Cardiac muscle cell (in vitro differentiated cells and primary cell): ENCODE measurements at places on chromosomes 3 and 15.

DNA sequence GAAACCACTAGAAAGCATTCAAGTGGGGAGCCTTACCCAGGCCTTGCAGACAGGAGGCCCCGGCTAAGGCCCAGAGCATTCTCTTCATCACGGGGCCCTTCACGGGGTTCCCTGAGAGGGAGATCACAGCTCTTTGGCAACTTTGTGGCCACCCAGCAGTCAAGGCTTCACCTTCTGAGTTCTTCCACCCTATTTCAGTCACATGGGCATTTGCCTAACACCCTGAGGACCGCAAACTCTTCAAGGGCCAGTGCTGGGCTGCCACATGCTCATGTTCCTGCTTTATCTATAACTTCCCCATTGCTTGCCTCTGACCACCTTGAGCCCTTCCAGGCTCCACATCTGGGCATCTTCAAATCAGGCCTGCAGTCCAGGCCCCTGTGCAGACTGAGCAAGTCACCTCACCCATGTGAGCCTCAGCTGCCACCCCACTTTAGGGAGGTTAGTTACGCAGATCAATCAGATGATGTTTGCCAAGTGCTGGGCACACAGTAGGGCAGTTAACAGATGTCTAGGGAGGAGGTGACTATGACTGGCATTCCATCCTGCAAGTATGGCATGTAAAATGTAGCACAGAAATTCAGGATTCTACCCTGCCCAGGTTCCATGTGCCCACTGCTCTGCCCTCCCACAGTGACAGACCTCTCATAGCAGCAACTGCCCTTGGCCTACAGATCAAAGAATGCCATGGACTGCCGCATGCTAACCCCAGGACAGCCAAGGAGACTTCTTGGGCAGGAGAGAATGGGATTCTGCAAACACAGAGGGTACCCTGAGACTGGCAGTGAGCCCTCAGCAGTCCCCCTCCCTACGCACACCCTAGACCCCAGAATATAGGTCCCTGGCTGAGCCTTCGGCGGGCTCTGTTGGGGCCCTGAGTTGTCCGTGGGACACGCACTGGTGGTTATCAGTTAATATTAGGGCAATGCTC, 37.6 kb upstream of the ZNF710 start:
- no peak for DNase-seq

DNA sequence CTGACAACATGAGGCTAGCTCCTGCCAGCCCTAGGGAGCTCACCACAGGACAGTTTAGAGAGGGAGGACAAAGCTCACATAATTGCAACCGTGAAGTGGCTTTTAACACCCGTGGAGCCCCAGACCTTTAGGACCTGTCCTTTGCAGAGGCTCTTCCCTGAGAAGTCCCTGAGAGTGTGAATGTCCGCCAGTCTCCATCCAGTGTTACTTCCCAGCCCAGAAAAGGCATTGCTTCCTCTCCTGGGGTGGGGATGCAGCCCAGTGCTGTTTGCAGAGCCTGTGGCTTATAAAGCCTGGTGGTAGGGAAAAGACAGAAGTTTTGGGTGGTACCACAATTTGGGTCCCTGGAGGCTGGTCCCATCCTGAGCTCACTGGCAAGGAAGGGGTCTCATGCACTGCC, 182.0 kb downstream of the SLCO3A1 start:
- no peak for DNase-seq

DNA sequence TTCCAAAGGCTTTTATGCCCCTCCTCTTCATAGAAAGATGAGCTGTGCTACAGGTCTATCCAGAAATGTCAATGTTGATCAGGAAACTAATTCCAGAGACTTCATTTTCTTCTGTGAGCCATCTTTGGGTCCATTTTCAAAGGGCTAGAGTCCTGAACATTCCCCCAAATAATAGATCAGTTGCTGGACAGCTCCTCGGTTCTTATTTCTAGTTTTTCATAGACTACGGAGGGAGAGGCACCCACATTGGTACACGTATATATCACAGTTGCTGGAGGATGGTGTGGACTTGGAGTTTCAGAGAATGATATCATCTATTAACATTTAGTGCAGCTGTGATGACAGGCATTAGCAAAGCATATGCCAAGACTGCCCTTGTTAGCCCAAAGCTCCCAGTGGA, 59.1 kb downstream of the AGBL1 start:
- no peak for DNase-seq

GRCh38 chr15:72375501-72375845, 341 bp downstream of the HEXA start:
- no peak for DNase-seq

DNA sequence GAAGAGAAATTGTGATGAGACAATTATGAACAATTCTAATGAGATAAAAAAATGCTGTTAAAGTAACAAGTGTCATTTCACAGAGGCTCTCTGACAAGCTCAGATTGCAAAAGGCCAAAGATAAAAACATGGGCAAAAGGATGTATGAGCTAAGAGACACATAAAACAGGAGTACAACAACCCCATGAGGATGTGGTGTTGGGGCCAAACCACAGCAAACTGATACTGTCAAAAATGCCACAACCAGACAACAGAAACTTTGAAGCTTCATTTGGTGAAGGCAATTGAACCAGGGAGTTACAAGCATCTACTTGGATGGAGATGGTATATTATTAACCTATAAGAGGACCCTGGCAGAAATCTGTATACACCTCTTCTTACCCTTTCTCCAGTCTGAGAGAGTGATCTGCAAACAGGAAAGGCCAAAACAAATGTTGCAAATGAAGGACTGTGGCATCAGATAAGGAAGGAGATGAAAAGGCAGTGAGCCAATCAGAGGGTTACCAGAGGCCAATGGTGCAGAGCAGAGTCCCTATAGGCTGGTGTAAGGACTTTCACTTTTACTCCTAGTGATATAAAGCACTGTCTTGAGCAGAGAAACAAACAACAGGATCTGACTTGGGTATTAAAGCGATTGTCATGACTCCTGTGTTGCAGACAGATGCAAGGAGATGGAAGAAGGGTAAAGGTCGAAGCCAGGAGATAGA, 659.0 kb downstream of the NTRK3 start:
- DNase-seq = no peak

DNA sequence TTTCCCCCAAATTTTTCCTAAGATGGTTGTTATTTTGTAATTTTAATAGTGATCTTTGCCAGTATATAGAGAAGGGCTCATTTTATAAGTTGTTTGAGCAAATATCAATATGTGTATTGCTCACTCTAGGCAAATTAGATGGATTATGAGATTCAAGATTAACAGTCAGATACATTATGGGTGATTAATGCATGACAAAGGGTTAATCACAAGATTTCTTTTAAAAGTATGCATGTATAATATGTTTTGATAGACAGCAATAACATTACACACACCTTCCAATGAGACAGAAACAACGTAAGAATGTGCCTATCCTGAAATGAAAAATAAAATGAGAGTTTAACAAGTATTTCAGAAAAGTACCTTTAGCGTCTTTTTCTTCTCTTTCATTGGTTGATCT, 547.6 kb upstream of the AGTR1 start:
- no peak for DNase-seq

GRCh38 chr15:65818927-65819562, 27.0 kb upstream of the DENND4A start:
- DNase-seq = peak; percentile 79

- peak; percentile 70 for DNase-seq
Measured at GRCh38 chr3:170418422-170419398, at the start of gene CLDN11. TSS of gene CLDN11 (plus strand) at chr3:170418868. CDS start at chr3:170419067, 199 bp downstream.

DNA sequence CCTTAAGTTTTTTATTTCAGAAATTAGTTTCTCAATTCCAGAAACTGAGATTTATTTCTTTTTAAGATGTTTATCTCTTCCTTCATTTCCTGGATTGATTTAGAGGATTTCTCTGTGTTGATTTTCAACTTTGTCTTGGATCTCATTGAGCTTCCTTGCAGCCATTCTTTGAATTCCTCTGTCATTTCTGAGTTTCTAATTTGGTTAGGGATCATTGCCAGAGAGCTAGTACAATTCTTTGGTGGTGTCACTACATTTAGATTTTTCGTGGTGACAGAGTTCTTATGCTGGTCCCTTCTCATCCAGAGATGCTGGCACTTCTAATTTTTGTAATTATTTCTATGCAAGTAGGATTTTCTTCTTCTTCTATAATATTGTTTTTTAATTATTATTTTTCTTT, 691.1 kb upstream of the NAALADL2 start:
- no peak for DNase-seq

DNA sequence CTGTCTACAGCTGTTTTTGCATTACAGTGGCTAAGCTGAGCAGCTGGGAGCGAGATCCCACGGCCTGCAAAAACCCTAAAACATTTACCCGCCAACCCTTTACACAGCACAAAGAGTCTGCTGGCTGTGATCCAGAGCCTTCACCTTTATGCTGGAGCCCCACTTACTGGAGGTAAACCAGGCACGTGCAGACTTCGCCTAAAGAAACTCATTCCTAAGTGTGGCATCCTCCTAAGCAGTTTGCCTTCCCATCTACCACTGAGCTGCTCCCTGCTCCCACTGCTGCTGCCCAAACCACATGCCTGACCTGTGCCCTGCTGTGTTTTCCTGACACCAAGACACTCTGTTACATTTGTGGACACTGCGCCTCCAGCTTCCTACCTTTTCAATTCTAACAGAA, 53.0 kb downstream of the CHSY1 start:
- no peak for DNase-seq

DNA sequence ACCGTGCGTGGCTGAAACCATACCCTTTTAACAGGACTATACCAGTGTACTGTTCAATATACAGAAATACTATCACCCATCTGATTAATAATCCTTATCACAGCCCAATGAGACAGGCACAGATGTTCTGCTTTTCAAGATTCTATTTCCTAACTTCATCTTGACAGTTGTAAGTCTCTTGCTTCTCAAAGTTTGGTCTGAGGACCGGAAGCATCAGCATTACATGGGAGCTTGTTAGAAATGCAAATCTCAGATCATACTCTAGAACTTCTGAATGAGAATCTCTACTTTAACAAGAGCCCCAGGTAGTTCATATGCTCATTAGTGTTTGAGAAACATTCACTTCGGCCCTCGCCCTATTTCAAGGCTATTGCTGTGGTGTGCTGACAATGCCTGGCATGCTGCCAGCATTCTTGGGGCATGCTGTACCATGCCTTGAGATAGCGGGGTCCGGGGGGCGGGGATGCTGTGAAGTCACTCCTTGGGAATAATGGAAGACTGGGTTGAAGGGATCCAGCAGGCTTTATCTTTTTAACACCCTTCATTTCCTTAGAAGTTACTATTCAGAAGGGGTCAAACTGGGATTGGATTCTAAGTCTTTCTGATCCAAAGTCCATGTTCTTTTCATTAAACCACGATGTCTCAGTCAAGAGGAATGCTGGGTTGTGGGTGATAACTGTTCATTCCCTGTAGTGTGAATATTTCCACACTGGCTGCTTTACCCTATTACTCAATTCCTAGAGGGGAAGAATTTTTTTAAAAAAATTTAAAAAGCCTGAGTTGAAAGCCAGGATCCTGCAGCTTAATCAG, 194.7 kb downstream of the LPP start:
- DNase-seq = peak; percentile 99

DNA sequence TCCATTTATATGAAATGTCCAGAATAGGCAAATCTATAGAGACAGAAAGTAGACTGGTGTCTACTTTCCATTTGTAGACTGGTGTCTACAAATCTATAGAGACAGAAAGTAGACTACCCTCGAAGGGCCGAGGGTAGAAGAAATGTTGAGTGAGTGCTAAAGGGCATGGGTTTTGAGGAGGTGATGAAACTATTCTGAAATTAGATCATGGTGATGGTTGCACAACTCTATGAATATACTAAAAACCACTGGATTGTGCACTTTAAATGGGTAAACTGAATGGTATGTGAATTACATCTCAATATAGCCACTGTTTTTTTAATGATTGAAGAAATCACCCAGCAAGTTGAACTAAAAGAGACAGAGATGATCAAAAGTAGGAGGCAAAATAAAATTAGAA, 27.9 kb downstream of the TP53BP1 start:
- no peak for DNase-seq

- DNase-seq = no peak
Measured at GRCh38 chr3:50537421-50538129, 30.0 kb downstream of the C3orf18 start.

- DNase-seq = no peak
Measured at GRCh38 chr15:51355096-51355495, 13.6 kb downstream of the GLDN start.

DNA sequence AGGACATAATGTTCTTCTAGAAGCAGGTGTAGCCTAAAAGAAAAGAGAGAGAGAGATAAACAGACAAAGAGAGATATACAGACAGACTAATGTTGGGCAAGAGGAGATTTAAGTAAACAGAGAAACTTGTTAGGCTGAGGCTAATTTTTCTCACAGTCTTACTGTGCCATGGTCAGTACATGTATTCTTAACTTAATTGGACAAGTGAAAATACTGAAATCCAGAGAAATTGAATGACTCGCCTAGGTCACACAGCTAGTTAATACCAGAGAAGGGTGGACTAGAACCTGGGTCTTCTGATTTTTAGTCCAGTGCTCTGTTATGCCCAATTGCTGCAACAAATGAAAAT, 6.7 kb upstream of the ZNF609 start:
- no peak for DNase-seq

DNA sequence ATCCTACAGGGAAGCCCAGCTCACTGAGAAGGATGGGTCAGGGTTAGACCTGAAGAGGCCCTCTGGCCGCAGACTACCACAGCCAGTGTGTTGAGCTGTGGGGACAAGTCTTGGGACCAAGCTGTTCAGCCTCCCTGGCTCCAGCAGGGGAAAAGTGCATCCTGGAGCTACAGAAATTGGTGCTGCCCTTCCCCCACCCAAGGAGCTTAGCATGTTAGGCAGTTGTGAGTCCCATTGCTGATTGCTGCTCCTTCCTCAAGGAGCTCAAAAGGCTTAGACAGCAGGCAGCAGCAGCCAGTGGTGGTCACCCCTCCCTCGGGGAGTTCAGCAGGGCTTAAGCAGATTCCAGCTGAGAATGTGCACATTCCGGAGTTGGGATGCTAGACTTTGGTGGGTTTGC, 165.6 kb downstream of the ATP8B4 start:
- no peak for DNase-seq

- no peak for DNase-seq
Measured at GRCh38 chr3:89612027-89612426, 504.6 kb downstream of the EPHA3 start.

- no peak for DNase-seq
Measured at GRCh38 chr3:127150513-127151250, 42.2 kb upstream of the PRR23E start.

DNA sequence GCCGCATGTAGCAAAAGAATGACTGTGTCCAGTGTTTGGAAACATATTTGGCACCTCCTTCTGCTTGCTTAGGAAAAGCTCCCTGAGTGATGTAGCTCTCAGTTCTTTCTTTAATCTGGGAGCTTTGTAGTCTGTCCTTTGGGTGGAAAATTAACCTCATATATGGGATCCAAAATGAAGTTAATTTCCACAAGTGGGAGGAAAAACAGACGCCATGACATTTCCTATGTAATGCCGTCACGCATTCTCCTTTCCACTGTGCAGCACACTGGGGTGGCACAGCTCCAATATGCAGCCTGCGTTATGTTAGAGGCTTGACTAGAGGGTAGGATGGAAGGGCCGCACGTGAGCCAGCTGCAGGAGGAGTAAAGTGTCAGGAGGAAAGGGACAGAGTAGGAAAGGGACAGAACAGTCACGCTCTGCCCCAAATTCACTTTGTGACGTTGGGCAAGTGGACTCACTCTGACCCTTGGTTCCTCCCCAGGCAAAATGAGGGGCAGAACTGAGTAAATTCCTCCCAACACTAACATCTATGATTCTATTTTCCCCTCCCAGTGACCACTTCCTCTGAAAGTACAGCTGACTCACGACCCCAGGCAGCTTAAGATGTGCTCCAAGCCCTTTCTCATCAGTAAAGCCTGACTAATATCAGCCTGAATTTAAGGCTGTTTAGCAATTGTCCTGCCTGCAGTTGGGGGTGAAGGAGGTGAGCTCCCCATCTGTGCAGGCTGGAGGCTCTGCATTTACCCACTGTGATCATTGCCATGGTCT, 176.5 kb upstream of the PFN2 start:
- DNase-seq = no peak
